Stimulated activated CD4-positive, alpha-beta T cell treated with anti-CD3 and anti-CD28 coated beads, Interleukin-15, amount 100 ng/mL, for 48 hours (primary cell): ENCODE measurements at places on chromosomes 12 and 14.

DNA sequence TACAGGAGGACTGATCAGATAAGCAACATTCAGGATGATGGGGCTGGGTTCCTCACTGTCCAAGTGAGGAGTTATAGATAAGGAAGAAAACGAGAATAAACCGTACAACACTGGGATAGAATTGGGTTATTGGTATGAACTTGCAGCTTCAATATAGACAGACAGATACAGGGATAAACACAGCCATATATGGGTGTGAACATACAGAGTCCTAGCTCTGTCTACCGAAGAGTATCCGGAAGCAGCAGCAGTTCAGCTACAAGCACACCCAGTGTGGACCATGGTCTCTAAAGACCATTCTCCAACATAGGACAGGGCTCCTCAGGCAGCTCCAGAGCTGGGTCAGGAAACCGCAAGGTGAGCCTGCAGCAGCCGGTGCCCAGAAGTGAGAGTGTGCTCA lies 40.8 kb downstream of the CDC42BPB start:
- DNase-seq: no peak

DNA sequence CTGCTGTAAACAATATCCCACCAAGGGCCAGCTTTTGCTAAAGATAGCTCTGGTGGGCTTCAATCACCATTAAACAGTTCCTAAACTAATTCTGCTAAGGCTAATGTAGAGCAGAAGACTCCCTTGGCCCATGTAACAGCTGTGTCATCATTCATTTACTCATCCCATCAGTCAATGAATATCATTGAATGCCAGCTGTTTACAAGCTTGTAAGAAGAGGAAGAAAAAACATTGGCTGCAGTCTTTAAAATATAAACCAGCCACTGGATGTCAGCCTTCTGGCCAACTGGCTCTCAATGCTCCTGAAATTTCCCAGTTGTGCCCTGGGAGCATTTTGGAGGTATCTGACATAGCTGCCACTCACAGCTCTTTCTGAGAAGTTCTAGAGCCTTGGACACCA lies 18.0 kb upstream of the MAP3K9 start:
- no peak for DNase-seq

DNA sequence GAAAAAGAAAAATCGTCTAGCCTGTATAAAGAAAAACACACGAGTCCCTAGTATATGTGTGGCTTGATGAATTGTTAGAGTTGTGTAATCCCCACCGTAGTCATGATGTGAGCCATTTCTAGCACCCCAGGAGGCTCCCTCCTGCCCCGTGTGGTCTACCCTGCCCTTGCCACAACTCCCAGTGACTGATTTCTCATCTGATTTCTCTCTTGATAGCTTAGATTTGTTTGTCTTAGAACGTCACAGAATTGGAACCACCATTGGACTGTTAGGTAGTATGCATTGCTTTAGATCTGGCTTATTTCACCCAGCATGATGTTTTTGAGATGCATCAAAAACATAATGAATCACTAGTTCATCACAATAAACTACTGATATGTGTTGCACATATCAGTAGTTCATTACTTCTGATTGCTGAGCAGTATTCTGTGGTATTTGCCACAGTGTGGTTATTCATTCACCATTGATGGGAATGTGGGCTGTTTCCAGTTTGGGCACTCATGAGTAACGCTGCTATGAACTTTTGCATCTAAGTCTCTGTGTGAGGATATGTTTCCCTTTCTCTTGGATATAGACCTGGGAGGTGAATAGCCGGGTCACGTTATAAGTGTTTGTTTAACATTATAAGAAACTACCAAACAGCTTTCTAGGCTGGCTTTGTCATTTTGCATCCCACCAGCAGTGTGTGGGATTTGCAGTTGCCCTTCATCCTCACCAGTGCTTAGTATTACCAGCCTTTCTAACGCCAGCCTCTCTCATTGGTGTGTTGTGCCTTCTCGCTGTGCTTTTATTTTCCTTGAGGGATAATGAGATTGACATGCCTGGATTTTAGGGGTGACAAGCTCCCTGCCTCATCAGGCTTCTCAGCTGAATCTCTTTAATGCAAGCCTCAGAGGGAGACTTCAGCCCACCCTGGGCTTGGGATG lies 31.9 kb upstream of the NCOR2 start:
- DNase-seq: peak; percentile 9

GRCh38 chr14:35337269-35338255 lies 45.4 kb downstream of the PSMA6 start:
- no peak for DNase-seq

- DNase-seq: no peak
Observed at GRCh38 chr12:31477687-31478086, 113.2 kb downstream of the DENND5B start.

GRCh38 chr12:71555191-71555590 lies 108.5 kb downstream of the ZFC3H1 start:
- DNase-seq: no peak

DNA sequence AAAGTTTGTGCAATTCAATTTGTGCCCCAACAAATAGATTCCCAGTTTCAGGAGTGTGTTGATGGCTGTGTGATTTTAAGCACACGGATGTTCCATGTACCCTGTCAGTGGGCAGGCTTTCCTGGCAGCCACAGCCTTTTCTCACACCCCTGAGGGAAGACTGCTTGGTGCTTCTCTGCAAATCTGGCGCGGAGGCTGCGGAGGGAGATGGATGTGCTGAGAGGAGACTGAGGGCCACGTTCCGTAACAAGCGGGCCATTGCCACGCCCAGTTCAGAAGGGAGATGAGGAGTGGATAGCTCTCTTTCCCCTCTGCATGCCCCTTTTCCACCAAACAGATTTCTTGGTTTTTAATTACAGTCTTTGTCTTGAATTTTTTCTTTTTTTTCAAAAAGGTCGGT lies 89.1 kb downstream of the BEGAIN start:
- DNase-seq: no peak

DNA sequence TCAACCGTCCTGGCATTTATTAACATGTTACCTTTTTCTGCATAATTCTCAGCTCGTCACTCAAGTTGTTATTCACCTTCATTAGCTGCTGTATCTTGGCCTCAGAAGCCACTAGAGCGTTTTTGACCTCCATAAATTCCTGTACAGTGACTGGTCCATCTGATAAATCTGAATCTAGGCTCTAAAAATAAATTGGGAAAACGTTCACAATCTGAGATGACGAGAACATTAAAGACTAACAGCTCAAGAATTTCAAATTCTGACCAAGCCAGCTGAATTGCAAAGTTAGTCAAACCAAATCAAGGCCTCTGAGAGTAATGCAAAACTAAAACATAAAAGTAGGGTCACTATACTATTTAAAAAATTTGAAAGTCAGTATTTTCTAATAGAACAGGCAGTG lies 45.0 kb downstream of the GIT2 start:
- DNase-seq: no peak

GRCh38 chr12:116009805-116010204 lies 267.7 kb downstream of the MED13L start:
- DNase-seq: no peak

GRCh38 chr12:54585243-54585642 lies 3.2 kb downstream of the PPP1R1A start:
- no peak for DNase-seq

DNA sequence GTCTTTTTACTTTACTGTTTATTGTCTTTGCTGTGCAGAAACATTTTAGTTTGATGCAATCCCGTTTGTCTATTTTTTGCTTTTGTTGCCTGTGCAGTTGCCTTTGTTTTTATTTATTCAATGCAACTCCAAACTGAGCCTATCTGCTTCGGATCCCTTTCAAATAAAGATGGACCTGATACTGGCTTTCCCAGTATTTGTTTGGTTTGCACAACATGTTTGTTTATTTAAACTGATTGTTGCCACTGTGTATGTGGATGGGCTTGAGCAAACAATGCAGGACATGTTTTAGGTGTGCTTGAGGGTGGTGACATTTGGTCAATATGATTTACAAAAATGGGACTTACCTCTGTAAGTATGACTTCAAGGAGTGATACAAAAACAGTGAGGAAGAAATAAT lies 6.7 kb downstream of the TRHDE start:
- no peak for DNase-seq

DNA sequence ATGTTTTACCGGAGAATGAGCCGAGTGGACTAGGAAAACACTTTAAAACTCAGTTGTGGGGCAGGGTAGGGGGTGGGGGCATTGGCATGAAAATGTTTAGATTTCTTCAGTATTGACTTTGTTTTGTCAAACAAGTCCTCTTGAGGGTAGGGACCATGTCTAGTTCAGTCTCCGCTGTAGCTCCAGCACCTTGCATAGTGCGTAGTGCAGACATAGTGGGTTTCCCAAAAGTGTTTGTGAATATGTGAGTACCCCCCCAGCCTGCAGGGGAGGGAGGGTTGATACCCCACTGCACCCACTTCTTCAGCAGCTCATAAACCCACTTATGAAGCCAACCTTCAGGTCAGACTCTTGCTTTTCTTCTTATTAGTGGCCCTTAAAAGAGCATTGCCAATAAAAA lies 71.4 kb downstream of the TTC9 start:
- DNase-seq: no peak

- DNase-seq: no peak
Observed at GRCh38 chr12:117845271-117845904, 123.4 kb downstream of the KSR2 start.

DNA sequence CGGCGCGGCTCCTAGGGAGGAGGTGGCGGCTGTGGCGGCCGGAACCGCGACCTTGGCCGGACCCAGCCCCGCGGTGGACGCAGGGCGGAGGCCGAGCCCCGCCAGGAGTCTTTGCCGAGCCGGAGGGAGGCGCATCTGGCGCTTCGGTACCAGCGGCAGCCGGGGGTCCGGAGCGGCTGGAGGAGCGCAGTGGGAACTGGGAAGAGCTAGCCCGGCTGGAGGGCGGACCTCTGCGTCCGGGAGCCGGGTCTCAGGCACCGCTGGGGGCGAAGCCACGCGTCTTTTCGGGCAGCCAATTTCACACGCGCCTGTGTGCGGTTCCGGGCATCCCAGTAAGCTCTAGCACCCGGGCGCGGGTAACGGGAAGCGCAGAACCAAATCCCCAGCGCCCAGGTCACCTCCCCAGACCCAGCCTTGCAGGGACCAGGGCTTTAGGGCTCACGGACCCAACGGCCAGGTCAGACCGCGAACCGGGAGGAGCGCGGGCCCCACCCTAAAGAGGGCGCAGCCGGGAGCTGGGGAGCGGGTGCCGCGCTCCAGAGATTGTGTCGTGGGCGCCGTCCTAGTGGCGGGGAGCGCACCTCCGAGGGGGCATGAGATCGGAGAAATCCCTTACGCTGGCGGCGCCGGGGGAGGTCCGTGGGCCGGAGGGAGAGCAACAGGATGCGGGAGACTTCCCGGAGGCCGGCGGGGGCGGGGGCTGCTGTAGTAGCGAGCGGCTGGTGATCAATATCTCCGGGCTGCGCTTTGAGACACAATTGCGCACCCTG lies 89.4 kb downstream of the GALNT8 start:
- no peak for DNase-seq

GRCh38 chr12:19884021-19884492 lies 444.8 kb downstream of the AEBP2 start:
- no peak for DNase-seq

DNA sequence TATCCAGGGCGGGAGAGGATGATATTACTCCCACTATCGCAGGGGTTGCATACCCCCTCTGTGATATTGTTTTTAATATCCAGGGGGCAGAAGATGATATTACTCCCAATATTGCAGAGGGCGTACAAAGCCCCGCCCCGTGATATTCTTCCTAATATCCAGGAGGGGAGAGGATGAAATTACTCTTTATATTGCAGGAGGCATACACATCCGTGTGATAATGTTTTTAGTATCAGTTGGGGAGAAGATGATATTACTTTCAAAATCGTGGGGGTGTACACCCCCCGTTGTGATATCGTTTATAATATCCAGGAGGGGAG lies 52.9 kb upstream of the OXA1L start:
- DNase-seq: no peak

DNA sequence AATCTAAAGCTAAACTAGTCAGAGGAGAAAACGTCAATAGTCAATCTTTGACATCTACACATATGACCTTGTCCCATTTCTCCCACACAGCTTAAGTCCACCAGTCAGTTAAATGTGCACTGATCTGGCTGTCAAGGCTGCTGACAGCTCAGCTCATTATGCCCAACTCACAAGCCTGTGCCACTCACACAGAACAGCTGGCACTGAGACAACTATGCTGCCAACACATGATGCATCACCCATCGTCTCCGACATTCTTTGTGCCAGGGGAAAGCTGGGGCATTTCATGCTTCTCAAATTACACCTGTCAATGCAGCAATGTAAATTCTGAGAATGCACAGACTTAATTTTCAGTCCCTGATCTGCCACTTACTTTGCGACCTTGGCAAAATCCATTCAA lies 25.3 kb downstream of the GNS start:
- DNase-seq: no peak

DNA sequence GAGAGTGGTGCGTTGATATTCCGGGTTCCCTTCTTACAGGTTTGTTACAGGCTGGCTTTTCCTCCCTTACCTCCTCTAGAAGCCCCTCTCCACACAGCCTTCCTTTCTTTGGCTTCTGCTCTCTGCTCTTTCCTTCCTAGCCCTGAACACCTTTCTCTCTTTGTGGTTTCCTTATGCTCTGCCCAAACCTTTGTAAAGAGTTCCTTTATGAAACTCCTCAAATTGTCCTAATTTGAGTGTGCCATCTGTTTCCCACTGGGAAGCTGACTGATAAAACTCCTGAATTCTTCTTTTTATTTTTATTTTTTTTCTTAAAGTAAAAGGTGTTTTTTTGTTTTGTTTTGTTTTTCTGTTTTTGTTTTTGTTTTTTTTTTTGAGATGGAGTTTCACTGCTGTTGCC lies 60.1 kb upstream of the OTX2 start:
- DNase-seq: no peak

GRCh38 chr12:112792301-112792700 lies 753 bp downstream of the RPH3A start:
- DNase-seq: no peak

- no peak for DNase-seq
Observed at GRCh38 chr12:56833780-56834179, 70.7 kb downstream of the HSD17B6 start.

DNA sequence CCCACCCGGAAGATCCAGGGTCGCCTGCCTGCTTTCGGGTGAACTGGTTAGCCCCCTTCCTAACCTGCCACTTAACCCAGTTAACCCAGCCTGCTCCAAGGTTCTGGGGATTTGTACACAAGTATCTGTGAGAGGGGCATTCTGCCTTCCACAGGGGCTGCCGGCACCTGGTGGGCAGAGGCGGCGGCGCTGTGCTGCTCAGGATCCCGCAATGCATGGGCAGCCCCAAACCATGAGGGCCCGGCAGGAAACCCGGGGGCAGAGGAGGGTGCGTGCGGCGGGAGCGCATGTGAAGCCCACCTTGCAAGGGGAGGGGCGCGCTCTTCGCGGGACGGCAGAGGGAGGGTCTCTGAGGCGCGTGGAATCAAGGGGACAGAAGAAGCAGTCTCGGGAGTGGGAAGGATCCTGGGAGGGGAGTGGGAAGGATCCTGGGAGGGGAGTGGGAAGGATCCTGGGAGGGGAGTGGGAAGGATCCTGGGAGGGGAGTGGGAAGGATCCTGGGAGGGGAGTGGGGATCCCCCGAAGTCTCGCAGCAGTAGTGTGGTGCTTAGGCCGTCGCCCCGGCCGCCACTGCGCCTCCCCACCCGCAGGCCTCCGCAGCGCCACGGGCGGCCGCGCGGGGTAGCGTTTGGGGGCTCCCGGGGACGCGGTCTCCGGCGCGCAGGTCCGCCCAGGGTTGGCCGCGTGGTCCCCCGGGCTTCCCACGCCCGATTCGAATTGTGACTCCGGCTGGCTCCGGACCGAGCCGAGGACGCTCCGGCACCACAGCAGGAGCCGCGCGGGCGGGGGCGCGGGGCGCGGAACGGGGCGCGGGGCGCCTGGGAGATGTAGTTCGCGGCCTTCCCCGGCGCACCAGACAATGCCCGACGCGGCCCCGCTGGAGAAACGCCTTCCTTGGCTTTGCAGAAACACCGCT lies 4.9 kb upstream of the MTA1 start:
- DNase-seq: peak; percentile 59
